Suppressor macrophage treated with lipopolysaccharide for 1 hour (primary cell): ENCODE measurements at places on chromosomes 1 and 21.

GRCh38 chr1:160866695-160867260 lies 4.1 kb upstream of the CD244 start:
- DNase-seq: no peak

- no peak for DNase-seq
These were observed 115.0 kb downstream of the TMEM53 start for GRCh38 chr1:44559330-44559729.

- peak; percentile 40 for DNase-seq
These were observed 642 bp downstream of the HCRTR1 start for GRCh38 chr1:31617916-31618746.

- peak; percentile 60 for DNase-seq
These were observed 36.3 kb upstream of the PODN start for GRCh38 chr1:53025769-53026112.

DNA sequence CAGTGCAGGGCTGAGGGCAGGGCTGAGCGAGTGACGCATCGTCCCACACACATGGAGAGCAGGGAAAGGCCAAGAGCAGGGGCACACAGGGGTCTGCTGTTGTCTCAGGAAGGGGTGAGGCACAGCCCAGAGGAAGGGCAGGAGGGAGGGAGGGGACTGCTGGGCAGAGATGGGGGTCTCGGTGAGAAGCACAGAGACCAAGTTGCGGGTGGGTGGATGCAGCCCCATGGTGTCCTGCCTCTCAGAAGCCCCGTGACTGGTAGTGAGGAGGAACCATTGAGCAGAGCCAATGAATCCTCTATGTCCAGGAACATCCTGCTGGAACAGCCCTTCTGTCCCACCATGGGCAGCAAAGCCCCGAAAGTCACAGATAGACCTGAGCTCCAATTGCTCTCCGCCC lies 17.8 kb downstream of the C1orf198 start:
- DNase-seq: no peak

DNA sequence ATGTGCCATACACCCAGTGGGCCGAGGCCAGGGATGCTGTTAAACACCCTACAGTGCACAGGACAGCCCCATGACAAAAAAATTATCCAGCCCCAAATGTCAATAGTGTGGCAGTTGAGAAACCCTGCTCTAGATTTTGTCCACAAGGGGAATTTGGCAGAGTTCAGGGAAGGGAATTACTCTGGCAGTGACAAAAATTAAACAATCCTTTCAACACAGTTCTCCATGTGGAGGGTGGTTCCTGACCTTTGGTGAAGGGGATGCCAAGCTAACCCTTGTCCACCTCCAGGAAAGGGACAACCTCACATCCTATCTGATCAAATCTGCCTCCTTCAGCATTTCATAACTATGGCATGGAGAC lies 28.4 kb upstream of the CD84 start:
- no peak for DNase-seq

- peak; percentile 18 for DNase-seq
These were observed 15.9 kb downstream of the ZMYND12 start for GRCh38 chr1:42439940-42440339.

DNA sequence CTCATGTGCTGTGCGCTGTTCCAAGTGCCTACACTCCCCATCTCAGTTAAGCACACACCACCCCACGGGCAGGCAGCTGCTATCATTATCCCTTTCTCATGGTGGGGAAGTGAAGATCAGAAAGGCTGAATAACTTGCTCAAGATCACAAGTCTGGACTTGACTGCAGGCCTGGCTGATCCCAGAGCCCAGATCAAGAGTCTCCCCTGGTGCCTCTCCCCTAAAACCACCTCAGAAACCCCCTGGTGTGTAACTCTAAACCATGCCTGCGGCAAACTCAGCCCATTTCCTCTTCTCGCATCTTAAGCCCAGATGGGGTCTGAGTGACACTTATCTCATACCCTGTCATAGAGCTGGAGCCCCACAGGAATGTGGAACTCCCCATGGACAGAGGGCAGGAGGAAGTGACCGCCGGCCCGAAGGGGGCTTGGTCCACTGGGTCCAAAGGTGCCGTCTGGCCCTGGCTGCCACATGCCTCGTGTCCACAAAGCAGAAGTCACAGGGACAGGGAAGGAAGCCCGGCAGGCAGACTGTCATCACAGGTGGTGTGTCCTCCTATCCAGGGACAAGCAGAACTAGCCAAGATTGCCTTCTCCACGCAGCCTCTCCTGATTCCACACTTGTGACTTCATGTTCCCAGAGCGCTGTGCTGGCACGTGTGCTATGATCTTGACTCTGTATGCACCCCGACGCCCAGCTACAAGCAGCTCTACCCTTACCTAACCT lies 92.1 kb downstream of the SYF2 start:
- DNase-seq: peak; percentile 97

DNA sequence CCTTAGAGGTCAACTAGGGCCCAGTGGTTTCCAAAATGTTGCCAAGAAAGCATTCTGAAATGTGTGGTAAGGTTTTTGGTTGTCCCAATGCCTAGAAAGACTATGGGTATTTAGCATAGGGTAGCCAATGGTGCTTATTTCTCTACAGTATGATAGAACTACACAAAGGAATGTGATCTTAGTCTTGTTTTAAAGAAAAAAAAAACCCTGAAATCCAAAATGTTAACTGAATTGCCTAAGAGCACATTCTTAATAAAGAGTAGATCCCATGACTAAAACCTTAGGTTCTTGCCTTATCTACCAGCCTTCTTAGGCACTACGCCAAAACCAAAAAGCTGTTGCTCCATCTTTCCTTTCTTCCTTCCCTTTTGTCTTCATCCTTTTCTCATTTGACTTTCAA lies 428.2 kb downstream of the MRPL39 start:
- DNase-seq: no peak

- DNase-seq: no peak
These were observed 20.5 kb downstream of the ARID4B start for GRCh38 chr1:235307158-235308124.

GRCh38 chr1:53334781-53335180 lies 6.9 kb upstream of the LRP8 start:
- DNase-seq: no peak

DNA sequence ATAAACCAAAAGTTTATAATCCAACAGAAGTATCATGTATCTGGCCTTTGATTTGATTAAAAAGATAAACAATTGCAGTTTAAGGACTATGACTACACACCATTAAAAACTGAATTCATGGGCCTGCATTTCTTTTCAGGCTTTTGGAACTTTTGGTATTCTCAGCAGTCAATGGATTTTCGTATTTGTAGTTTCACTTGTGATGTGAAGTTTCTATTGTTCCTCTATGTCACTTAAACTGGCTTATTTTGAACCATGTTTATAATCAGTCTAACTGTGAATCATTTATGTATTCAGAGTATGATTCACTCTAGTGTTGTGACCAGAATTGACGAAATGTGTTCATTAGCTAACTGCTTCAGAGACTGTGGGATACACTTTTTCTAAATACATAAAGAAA lies 132.9 kb downstream of the COQ8A start:
- no peak for DNase-seq

DNA sequence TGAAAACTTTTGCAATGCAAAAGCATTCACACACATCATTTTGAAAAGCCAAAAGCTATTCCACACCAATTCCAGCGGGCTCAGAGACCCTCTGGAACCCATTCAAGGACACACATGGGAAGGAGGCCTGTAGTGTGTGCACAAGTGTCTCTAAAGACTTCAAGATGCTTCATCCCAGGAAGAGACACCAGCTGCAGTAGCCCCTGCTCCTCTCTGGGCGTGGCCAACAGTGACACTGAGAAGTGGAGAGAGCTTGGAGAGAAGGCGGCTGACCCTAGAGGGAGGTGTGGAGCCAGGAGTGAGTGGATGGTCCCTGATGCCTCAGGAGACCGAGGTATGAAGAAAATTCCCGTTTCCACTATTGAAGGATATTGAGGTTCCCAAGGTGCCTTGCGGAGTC lies 14.9 kb upstream of the TNNI1 start:
- DNase-seq: no peak

GRCh38 chr1:167083066-167083665 lies 7.0 kb downstream of the GPA33 start:
- no peak for DNase-seq
